Cardiac atrium fibroblast (primary cell): ENCODE measurements at places on chromosomes 6 and 20. TPM values are rescaled to one million over a fixed set of nuclear protein-coding genes. Genes with fewer than 3 reads are reported as not detected.

The DEFB124 gene
- total RNA-seq = not detected in 2 replicates

The TTK gene
- total RNA-seq = 2.9 and 11.2 TPM in 2 replicates

The ACSS1 gene
- total RNA-seq = 17.0 and 17.2 TPM in 2 replicates

The SMIM8 gene
- 2.5 and 4.1 TPM in 2 replicates for total RNA-seq

The DEFB132 gene
- not detected in 2 replicates for total RNA-seq
